NCI-H1092 treated with DMSO at 0.1 percent for 48 hours (cell line): ENCODE measurements at places on chromosomes 7 and 10.

DNA sequence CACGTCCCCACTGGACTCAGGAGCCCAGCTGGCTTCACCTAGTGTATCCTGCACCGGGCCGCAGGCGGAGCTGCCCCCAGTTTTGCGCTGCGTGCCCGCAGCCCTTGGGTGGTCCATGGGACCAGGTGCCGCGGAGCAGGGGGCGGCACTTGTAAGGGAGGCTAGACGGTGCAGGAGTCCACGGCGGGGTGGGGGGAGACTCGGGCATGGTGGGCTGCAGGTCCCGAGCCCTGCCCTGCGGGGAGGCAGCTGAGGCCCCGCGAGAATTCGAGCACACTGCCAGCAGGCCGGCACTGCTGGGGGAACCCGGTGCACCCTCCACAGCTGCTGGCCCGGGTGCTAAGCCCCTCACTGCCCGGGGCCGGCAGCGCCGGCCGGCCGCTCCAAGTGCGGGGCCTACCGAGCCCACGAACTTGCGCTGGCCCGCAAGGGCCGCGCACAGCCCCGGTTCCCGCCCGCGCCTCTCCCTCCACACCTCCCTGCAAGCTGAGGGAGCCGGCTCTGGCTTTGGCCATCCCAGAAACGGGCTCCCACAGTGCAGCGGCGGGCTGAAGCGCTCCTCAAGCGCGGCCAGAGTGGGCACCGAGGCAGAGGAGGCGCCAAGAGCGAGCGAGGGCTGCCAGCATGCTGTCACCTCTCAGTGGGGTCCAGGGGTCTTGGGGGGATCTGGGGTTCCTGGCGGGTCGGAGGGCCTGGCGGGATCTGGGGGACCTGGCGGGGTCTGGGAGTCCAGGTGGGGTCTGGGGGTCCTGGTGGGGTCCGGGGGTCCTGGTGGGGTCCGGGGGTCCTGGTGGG lies 81.4 kb downstream of the VIPR2 start:
- DNase-seq, result no peak

GRCh38 chr7:1095621-1096155 lies 7.8 kb downstream of the GPER1 start:
- DNase-seq, result no peak

DNA sequence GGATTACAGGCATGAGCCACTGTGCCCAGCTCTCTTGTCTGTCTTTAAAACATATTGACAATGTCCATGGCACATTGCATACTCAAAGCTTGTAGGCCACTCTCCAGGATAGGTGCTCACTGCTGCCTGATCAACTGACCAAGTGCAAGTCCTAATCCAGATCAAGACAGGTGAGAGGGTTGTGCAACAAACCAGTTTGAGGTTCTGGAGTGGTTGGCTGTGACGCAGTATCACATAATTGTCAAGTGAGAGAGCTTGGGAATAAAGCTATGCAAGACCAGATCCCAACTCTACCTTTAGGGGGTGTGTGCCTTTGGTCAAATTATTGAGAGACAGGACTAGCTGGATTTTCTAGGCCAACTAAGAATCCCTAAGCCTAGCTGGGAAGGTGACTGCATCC lies 43.0 kb upstream of the OPN4 start:
- DNase-seq, result no peak

DNA sequence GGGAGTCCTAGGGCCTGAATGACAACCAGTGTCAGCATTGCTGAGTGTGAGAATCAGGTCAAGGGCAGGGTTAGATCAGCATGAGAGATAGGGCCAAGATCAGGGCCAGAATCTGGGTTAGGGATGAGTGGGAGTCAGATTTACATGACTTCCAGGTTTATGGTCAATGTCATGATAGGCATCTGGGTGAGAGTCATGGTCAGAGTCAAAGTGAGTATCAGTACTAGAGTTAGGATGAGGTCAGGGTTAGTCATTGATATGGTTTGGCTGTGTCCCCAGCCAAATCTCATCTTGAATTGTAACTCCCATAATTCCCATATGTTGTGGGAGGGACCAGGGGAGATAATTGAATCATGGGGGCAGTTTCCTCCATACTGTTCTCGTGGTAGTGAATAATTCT lies 12.3 kb downstream of the MRPS24 start:
- no peak for DNase-seq

DNA sequence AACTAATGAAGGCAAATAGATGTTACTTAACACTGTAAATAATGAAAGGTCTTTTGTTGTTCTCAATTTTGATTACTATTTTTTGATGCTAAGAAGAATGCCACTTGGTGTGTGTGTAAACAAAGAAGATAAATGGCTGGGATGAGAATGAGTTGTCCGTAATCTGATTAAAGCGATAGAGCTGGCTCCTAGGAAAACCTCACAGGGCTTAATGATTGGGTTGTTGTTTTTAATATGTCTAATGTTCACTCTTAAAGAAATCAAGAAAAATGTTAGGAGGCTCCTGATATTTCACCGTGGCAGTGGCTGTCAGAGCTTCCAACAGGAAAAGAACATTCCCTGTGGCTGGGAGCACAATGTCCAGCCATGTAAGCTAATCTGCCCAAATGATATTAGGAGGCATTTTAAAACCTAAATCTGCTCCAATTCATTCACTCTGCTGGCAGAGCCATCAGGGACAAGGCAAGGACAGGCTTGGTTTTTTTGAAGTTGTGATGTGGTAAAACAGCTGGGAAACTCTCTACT lies 243.9 kb downstream of the SNX10 start:
- peak; percentile 92 for DNase-seq

- no peak for DNase-seq
Measured at GRCh38 chr10:76315240-76315639, 883.8 kb downstream of the LRMDA start.

DNA sequence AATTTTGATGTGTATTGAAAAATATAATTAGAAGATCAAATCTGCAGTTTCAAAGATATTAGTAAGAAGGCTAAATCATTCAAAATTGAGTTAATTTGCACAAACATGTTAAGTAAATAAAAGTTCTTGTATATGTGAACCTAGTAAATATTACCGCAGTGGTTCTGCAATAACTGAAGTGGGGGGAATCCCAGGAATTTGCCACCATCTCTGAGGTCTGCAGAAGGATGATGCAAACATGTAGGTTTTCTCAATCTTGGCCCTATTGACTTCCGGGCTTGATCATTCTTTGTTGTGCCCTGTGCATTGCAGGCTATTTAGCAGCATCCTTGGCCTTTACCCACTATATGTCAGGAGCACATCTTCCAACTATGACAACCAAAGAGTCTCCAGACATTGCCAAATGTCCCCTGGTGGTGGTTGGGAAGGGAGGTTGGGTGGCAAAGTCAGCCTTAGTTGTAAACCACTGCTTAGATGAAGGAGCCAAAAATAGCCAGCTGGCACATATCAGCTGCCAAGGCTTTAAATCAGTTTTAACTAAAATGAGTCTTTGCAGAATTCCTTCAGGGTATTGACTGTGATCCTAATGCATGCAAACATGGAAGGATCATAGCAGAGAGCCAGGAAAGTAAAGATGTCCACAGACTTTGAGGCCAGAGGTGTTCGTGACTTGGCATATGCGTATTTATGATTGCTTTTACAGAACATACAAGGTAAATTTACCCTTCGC lies 146.3 kb downstream of the TRIL start:
- peak; percentile 45 for DNase-seq

- DNase-seq, result peak; percentile 12
Measured at GRCh38 chr7:111527545-111527944, 34.7 kb downstream of the IMMP2L start.

- no peak for DNase-seq
Measured at GRCh38 chr10:123156078-123156477, 1.9 kb downstream of the BUB3 start.

DNA sequence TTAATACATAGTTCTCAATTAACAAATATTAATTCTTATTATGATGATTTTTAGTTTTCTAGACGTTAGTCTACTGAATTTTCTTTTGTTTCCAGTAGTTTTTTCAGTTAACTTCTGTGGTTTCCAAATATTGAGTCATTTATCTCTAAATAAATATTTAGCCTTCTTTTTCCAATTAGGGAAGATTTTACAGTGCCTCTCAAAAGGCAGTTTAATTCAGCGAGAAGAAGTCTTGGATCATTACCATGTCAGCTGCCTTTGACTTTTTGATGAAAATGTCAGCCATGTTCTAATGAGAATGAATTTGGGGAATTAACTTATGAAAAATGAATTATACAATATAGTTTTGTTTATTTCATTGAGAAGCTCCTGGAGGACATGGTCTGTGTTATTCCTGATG lies 90.0 kb downstream of the CDK14 start:
- no peak for DNase-seq

DNA sequence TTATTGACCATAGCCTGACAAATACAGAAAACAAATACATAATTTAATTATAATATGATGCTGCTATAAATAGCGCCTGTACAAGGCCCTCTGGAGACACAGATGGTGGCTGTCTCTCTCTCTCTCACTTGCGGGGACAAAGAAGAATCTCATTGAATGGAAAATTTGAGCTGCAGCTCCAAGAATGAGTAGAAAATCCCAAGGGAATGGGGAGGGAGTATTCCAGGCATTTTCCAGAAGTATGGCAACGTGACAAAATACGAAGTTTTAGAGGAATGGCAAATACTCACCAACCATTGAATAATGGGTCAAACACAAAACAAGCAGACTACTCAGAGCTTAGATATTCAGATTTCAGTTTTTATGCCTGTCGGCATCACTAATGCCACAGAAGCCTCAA lies 179.9 kb downstream of the NRP1 start:
- no peak for DNase-seq

- DNase-seq, result no peak
Measured at GRCh38 chr10:131821378-131822012, 79.3 kb upstream of the PPP2R2D start.

DNA sequence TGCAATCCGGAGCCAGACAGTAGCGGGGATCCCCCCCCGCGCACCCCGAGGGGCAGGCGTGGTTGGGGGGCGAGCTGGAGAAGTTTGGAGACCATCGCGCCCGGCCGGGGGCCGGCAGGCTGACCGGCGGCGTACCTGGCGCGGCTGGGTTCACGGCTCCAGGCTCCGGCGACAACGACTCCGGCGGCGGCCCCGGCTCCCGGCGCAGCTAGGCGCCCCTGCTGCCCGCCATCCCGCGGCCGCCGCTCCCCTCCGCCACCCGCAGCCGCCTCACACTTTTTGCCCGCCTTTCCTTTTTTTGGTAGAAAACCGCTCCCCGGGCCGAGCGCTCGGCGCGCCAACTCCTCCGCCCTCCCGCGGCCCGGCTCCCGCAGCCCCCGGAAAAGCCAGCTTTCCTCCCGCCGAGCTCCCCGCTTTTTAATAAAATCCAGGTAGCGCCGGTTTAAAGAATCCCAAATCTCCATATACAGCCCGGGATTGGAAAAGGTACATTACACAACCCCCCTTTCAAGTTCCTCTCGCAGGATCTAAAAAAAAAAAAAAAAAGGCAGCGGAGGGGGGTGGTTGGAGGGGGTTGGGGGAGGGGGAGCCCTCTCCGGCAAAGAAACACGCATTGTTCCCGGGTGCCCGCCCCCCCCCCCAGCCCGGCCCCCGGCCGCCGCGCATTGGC lies at the start of gene TNRC18:
Gene TNRC18, minus strand, starts transcription at position 529 of the 670 bp plus-strand sequence. CDS start 2,588 bp downstream, outside the sequence.
- no peak for DNase-seq

DNA sequence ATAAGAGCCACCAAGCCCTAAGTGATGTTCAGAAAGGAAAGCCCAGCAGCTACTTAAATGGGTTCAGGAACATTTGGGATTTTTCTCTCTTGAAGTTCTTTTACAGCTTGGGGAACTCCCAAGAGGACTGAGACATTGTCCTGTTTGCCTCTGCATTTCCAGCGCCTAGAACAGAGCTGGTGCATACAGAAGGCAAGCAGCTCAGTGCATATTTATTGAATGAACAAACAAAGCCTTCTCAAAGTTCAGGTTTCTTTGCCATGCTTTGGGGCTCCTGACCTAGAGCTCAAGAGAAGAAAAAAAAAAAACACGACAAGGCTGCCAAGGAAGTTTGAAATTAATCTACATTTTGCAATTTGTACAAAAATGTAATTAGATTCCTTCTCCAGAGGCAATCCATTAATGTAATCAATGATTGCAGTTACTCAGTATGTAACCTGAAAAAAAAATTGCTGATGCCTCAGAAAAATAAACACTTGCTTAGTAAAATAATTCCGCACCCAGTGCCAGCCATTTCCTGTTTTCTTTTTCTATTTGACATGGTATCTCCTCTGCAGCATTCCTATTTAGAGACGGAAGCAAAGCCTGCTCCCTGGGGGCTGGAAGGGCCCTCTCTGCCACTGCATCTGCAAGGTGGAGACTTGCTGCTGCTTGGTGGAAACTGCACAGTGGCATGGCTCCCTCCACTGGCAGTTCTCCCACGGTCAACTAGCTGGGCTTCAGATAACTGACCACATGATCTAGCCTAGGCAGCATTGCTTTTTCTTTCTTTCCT lies 157.3 kb downstream of the TMEM178B start:
- peak; percentile 46 for DNase-seq

DNA sequence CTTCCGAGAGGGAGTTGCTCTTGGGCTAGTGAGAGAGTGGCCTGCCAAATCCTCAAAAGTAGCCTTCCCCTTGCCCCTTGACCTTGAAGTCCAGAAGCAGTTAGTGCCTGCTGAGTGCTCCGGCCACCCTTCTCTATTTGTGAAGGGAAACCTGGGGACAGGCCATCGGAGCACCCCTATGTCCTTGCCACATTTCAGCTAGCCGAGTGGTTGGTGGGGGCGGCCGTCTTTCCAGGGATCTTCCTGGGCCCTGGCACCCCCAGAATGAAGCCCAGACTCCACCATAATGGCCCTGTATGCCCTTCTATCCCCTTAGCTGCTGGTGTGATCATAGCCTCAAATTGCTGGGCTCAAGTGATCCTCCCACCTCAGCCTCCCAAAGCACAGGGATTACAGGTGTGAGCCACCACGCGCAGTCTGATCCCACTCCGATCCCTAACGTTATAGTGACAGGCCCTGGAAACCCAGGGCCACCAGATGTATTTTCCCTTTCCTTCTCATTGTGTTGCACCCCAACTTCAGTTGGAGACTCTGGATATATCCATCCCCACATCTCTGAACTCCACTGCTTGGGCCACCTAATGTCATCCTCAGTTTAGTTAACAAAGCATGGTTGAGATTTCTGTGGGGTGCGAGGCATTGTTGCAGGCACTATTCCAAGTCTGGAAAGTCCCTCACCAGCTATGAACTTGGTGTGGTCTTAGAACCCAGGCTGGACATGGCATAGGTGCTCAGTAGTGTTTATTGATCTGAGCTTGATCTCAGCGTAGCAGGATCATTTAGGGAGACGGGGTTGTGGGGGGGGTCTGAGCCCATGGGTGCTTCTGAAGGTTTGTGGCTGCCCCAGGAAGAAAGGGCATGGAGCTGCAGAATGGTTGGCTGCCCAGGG lies 1.6 kb downstream of the TSPAN14 start:
- DNase-seq, result no peak

DNA sequence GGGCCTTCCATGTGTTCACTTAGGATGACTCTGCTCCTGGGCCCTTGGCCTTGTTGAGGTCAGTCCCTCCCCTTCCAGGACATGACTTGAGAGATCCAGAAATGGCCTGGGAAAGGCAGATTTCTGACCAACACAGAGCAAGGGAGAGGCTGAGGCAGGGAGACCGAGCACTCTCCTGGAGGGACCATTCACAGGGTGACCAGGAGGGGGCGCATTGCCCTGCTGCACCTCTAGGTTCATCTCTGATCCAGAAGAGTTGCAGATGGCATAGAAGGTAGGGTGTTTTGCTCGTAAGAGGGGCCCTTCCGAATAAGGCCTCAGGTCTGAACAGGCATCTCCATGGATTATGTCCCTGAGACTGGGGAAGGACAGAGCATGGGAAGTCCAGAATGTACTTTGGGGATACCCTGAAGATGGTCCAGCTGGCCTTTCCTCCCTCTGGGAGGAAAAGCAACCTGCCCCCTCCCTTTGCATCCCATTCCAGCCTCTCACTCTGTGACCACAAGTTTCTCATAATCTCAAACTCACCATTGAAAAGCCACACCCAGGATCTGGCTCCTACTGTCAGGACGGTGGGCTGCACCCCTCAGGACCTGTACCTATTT lies 6.6 kb downstream of the DMBT1 start:
- DNase-seq, result no peak

- no peak for DNase-seq
Measured at GRCh38 chr10:133327651-133328357, 8.9 kb downstream of the CALY start.
